ENCODE measurements at places on chromosomes 6 and 20.

GRCh38 chr6:134077301-134077700 is 24.9 kb upstream of the SLC2A12 start:
- no peak for DNase-seq

GRCh38 chr20:50284811-50285375 is 94.3 kb downstream of the CEBPB start:
- DNase-seq = no peak

- no peak for DNase-seq
Measured at GRCh38 chr6:10759312-10759839, 11.8 kb downstream of the TMEM14B start.

DNA sequence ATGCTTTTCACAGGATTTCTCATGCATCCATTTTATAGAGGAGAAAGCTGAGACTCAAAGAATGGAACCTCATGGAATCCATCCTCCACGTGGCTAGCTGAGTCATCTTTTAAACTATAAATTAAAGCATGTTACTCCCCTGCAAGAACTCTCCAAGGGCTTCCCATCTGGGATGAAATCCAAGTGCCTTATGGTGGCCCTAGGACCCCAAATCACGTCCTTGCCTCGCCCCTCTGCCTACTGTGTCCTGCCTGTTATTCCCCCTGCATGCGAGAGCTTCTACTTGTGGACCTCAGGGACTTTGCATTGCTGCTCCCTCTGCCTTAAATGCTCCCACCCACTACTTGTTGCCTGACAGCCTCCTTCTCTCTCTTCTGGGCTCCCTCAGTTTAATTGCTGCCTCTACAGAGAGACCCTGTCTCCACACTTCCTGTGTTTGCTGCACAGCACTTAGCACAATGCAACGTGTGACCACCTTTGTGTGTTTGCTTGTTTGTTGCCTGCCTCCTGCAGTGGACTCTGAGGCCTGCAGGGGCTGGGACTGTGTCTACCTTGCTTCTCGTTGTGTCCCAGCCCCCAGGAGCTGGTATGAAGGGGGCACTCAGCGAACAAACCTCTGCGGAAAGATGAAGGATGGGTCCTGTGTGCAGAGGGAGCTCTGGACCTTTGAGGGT is 39.4 kb downstream of the TOX2 start:
- no peak for DNase-seq

DNA sequence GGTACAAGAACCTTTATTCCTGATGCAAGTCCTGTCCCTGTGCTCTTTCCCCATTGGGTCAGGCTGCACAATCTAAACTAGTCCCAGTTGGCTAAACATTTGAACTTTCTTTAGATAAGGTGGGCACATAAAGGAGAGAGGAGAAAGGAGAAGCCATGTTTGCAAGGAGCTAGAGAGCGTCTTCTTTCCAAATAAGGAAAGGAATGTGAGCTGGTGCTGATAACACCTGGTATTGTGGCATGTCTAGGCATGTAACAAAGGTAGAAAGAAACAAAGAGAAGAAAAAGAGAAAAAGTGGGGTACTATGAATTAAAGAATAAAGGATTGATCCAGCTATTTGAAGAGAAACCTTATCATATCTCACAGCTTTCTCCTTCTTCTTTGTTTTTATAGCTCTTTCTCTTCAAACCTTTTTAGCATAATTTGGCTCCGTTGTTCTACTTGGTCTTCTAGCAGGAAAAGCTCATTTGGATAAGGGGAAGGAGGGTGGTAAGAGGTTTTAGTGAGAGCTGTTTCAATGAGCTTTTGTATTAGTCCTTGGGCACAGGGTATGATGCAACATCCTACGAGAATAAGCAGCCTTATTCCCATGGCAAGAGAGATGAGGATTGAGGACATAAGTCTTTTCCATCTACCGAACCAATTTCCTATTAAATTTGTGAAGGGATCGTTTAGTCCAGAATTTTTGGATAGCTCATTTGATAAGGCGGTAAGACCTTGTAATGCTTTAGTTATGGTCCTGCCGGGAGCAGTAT is 415.5 kb upstream of the MAN1A1 start:
- DNase-seq = no peak

GRCh38 chr6:99507648-99508047 is 7.6 kb downstream of the USP45 start:
- DNase-seq = peak; percentile 17

- no peak for DNase-seq
Measured at GRCh38 chr6:157861814-157862213, 38.8 kb downstream of the SNX9 start.

GRCh38 chr6:144840619-144841018 is 555.5 kb downstream of the UTRN start:
- no peak for DNase-seq

GRCh38 chr6:159934181-159934580 is 34.7 kb upstream of the IGF2R start:
- no peak for DNase-seq

GRCh38 chr6:160730911-160731310 is 28.9 kb downstream of the PLG start:
- no peak for DNase-seq

GRCh38 chr20:36773107-36773596 is 411 bp downstream of the DSN1 start:
- no peak for DNase-seq

DNA sequence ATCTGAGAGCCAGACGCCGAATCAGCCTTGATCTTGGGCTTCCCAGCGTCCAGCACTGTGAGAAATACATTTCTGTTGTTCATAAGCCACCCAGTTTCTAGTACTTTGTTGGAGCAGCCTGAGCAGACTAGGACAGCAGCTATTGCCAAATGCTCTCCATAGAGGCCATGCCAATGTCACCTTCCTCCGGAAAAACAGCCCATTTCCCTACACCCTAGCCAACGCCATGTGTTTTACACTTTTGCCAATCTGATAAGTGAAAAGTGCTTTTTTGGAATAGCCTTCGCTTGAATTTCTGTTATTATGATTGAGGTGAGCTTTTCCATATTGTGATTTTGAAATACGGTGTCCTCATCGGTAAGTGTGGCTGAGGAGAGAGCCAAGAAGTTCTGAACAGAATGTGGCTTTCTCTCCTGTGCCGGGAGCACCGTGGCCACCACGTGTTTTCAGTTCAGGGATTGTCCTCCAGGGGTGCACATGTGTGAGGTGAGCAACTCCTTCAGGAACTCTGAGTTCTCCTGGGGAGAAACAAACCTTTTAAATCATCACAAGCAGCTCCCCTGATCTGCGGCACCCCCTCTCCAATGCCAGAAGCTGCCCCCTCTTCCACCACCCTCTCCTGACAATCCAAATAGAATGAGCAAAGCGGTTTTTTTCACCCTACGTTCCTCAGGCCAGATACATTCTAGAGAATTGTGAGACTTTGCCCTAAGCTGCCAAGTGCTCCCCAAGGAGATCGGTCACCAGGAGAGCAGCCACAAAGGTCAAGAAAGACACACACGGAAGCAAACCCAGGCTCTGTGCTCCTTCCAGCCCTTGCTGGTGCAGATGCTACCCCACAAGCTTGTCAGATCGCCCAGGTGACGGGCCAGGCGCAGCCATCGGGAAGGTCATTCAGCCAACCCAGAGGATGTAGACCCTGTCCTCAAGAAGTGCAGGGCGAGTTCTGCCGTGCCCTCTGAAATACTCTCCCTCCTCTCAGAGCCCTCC is 36.0 kb downstream of the TAF8 start:
- no peak for DNase-seq

DNA sequence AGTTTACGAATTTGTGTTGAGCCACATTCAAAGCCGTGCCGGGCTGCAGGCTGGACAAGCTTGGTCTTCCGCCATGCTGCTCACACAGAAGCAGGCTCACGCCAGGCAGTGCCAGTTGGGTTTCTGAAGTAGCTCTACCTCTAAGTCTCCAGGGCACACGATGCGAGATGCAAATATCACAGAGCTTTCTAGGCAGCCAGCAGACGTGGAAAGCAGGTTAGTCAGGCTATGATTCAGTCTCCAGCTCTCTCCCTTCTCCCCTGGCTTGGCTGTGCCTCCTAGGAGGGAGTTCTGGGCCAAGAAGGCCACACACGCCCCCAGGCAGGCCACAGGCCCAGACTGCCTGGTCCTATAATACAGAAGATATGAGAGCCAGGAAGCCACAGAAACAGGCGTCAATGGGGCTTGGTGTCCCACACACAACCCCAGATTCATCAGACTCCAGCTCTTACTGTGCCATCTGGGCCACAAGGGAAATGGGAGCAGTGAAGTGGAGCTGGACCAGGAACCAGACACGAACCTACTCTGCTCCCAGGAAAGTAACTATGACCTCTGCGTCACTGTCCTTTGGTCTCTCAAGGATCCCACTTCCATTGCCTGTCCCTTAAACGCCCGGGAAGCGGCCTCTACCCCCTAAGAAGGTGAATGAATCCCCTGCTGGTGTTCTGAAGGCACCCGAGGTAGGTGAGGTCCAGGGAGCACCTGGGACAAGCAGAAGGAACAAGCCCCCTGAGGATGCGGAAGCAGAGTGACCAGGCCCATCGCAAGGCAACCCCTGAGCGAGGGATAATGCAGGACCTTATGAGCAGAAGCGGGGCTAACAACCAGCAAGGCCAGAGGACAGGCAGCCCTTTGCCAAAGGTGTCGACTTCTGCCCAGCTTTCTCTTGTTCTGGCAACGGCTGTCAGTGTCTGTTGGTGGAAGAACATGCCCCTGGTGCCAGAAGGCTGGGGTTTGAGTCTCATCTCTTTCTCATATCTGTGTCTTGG is 61.2 kb downstream of the GFOD1 start:
- DNase-seq = no peak

DNA sequence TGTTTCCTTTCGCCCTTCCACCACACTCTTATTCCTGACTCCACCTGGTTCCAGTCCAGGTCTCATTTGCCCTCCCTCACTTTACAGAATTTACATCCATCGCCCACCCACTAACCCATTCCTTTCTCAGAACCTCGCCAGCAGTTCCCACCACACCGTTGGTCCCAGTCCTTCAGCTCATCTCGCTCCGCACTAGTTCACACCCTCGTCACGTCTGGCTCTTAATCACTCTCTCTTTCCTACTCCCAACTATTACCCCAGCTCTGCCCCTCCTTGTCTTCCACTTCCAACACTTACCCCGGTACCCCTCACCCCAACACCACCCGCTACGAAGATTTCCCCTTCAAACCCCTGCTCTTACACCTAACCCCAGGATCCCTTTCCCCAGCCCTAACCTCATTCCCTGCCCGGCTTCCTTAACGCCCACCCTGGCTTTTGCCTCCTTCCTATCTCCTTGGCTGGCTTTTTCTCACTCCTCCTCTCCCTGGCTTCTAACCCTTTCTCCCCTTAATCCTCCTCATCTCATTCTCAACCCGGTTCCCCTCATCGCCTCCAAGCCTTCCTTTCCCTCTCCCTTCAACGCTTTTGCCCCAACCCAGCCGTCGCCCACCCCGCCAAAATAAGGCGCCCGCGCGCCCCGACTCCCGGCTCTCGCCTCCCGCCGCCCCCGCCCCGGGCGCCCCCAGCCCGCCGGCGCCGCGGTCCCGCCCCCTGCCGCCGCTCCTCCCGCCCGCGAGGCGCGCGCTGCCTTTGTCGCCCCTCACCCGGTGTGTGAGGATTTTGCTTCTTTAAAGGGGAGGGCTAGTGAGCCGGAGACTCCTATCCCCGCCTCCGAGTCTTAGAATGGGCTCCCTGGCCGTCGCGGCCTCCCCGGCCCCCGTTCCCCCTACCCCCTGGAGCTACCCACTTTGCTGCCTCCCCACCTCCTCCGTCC is 542 bp downstream of the USP49 start:
- DNase-seq = peak; percentile 77

- DNase-seq = no peak
Measured at GRCh38 chr6:63816982-63817436, 181.4 kb downstream of the PHF3 start.

GRCh38 chr6:138235205-138235604 is 16.9 kb upstream of the PBOV1 start:
- DNase-seq = no peak

DNA sequence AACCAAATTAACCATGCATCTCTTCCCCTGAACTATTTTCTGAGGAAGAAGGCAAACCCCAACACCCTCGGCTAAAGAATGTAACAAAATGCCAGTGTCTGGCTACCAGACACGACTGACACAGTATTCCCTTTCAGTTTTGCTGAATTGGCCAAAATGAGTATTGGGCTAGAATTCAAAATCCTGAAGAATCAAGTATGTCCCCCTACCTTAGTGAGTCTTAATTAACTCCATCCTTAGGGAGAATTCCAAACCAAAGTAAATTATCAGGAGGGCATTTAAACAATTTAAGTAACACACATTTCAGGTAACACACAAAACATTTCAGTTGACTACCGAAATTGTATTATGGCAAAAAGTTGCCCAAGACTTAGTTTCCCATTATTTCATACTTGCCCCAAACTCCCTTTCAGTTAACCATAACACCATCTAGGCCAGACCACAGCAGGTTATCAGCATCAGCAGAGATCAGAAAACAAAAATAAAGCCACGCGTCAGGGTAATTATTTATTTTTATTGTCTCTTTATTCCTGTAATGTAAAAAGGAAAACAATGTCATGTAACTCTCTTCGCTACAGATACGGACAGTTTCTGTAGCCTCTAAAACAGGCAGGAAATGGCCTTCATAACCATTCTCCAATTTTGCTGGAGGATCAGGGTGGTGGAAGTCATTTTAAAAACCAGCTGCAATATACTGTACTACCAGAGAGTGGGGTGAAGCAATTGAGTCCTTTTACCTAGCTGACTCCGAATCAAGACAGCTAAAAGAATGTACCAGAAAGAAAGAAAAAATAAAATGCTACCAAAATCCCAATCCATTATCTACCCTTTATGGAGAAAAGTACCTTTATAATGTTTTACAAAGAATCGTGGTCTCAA is 1.9 kb downstream of the SNX5 start:
- peak; percentile 18 for DNase-seq

- DNase-seq = no peak
Measured at GRCh38 chr6:107638493-107638892, 148.6 kb downstream of the SOBP start.

DNA sequence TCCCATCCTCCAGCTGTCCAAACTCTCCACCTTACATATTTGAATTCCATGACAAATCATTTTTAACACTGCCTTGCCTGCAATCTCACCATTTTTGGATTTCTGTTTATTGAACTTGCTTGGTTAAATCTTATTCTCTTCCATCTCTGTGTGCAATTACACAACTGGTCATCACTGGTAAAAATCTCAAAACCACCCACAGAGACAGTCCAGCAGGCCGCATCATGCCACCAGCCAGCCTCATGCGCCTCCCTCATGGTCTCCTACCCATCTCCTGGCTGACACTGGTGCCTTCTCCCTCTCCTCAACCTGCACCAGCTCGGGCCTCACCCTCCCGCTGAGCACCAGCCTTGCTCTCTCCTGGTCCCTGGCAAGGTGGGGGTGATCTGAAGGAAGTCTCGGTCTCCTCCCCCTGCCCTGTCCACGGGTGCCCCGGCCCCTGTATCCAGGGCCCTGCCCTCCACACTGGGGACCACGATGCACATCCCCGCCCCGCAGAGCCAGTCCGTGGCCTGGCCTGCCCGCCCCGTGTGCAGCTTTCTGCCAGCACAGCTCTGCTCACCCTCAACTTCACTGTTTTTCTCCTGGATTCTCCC is 92.0 kb downstream of the THBS2 start:
- no peak for DNase-seq

DNA sequence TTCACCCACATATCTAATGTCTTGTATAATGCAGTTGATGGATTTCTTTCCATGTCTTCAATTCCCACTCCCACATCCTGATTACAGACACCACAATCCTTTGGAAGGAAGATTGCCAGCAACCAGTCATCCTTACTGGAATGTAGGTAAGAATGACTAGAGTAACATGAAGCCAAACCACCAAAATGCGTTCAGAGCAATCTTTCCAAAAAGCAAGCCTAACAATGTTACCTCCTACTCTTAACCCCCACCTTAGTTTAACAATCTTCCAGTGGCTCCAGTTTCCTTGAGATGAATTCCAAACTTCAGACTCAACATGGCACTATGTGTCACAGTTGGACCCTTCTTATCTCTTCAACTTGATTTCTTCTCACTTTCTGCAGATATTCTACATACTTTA is 685.6 kb downstream of the DOK5 start:
- DNase-seq = no peak

Measured in NCI-H526 treated with DMSO at 0.1 percent for 48 hours (cell line).